Stimulated activated CD4-positive, alpha-beta T cell treated with anti-CD3 and anti-CD28 coated beads, Interleukin-1b, Interleukin-23, amount 100 ng/mL, for 4 hours (primary cell): ENCODE measurements at places on chromosomes 5 and 9.

DNA sequence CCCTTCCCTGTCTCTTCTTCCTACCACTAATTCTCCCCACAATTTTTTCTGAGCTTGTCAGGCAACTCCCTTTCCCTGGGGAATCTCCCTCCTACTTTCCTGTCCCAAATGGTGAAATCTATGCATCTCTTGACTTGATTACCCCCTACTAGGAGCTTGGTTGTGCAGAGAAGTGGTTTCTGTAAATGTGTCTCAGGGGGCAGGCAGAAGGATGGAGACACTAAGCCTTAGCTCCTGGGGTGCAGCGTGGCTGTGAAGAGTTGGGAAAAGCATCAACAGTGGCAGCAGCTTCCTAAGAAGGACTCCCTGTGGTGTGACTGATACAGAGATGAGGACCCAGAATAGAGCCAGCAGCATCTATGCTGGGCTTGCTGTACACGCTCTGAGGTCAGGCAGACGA is 62.3 kb downstream of the NRG2 start:
- no peak for DNase-seq

DNA sequence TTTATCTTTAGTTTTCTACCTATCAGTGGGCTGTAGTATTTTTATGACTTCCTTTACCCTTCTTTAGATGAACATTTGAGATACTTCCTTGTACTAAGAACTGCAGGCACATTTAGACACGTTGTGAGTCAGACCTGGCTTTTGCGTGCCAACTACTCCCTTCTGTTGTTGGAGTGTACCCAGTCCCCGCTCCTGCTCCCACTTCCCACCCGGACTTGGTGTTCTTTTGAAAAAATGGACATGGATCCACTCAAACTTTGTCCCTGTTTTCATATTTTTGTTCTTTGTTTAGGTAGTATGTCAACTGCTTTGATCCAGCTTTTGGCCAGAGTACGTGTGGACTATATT is 60.7 kb downstream of the PARP8 start:
- DNase-seq: no peak

DNA sequence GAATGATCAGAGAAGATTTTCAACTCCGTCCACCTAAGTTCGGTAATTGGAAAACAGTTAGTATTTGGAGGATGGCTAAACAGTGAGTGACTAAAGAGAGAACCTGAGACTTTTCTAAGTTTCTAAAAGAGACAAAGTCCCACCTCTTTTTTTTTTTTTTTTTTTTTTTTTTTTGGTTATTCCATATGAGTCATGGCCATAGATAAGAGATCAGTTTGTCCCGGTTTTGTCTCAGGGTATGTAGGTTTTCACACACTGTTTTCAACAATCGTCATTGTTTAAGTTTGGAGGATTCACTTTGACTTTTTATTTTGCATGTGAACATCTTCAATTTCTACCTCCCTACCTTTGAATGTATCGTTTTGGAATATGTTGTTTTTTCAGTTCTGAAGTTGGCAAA is 85.9 kb downstream of the NTRK2 start:
- no peak for DNase-seq

- DNase-seq: no peak
Measured at GRCh38 chr5:66426259-66427138, 169.7 kb upstream of the MAST4 start.

GRCh38 chr5:174097486-174098185 is 52.1 kb downstream of the NSG2 start:
- no peak for DNase-seq

GRCh38 chr9:121529237-121529987 is 29.8 kb upstream of the GGTA1 start:
- DNase-seq: no peak

DNA sequence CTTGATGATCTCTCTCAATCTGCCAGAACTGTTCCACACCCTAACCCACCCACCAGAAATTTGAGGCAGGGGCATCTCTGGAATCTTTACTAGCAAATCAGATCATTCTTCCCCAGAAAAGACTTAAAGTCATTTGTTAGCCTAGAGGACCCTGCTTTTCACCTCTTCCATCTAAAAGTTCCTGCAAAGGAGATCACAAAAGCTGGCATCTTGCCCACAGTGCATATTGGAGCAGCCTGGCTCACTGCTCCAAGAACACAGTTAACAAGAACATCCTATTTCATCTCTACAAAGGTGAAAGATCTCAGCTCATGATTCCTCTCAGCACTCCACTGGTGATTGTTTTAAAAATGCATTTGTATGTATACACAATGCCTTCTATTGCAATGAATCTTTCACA is 36.3 kb downstream of the GABRP start:
- DNase-seq: no peak

- no peak for DNase-seq
Measured at GRCh38 chr9:15200111-15200510, 106.9 kb downstream of the TTC39B start.

DNA sequence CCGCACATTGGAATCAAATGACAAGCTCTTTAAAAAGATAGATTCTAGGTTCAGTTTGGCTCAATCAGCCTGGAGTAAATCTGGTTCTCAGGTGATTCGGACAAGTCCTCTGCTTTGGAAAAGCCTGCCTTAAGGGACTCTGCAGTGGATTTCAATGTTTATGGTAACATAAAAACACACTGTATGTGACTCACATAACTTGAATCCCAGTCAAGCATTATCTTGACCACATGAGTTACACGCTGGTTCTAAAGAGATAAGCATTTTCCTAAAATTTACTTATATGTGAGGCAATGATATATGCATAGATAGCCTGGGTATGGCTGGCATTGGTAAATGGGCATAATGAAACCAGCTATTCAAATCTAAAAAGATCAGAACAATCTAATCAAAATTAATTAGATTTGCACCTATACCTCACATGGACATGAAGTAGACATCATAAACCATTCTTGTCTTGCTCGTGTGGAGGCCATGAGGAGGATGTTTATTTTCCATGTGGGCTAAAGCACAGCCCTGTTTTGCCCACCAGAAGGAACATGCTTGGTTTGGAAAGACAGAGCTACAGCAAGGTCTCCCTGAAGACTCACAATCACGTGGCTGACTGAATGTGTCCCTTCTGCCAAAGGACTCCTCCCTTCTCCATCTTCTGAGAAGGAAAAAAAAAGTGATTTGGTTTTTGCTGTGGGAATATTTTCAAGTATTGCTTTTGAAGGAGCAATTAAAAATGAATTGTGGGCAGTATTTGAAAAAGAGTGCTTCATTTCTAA is 351.7 kb downstream of the DIRAS2 start:
- no peak for DNase-seq

GRCh38 chr9:72871685-72872084 is 81.2 kb downstream of the ALDH1A1 start:
- no peak for DNase-seq

- no peak for DNase-seq
Measured at GRCh38 chr9:81661339-81661738, 28.0 kb downstream of the TLE1 start.

DNA sequence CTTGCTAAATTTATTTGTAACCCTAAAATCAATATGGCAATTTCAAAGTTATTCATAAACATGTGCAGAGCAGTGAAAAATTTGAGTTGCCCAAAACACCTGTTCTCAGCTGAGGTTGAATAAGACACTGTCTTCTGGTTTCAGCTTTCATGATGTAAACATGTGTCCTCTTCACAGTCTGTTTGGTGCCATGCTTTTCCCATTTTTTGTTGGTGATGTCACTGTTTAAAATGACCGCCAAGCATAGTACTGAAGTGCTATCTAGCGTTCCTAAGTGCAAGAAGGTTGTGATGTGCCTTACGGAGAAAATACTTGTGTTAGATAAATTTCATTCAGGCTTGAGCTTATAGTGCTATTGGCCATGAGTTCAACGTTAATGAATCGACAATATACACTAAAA is 580.8 kb downstream of the ACTL7B start:
- no peak for DNase-seq

GRCh38 chr5:2158109-2158508 is 275.4 kb upstream of the IRX4 start:
- DNase-seq: no peak

DNA sequence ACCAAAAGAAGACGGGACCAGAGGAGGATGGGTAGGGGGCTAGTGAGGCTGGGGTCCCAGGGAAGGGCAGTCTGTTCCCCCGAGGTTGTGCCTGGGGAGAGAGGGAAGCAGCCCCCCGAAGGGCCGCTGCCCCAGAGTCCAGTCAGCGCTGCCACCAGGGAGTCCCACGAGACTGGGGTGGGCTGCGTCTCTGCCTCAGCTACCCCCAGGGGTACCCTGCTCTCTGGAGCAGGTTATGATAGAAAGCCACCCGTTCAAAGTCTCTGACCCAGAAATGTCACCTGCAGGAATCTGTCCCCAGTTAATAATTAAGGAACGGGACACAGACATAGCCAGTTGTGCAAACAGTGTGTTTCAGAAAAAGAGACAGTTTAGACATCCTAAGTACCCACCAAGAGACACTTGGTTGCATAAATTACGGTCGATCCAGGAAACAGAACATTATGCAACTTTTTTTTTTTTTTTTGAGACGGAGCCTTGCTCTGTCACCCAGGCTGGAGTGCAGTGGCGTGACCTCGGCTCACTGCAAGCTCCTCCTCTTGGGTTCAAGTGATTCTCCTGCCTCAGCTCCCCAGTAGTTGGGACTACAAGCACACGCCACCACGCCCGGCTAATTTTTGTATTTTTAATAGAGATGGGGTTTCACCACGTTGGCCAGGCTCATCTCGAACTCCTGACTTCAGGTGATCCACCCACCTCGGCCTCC is 10.7 kb upstream of the AGPAT2 start:
- DNase-seq: no peak

GRCh38 chr5:15500325-15501001 is 483 bp downstream of the FBXL7 start:
- DNase-seq: no peak

DNA sequence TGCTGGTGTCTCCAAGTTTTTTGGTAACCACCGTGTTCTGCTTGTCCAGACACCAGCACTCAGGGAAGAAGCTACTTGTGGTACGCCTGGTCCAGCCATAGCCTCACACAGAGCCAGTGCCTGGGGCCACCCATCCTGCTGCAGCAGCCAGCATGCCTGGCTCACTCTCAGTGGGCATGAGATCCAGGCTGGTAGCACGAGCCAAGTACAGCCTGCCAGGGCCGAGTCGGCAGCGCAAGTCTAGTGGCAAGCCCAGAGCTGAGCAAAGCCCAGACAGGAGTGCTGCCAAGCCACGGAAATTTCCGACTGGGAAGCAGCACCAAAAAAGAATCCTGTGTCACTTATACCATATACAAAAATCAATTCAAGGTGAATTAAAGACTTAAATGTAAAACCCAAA is 36.3 kb upstream of the FBXL17 start:
- no peak for DNase-seq

- DNase-seq: no peak
Measured at GRCh38 chr5:178356431-178356872, 123.8 kb upstream of the PHYKPL start.

GRCh38 chr9:74846766-74847165 is 41.0 kb downstream of the TRPM6 start:
- DNase-seq: no peak

GRCh38 chr9:124809211-124809610 is 32.3 kb downstream of the OLFML2A start:
- DNase-seq: no peak

- DNase-seq: no peak
Measured at GRCh38 chr9:78807286-78807685, 510.4 kb downstream of the PSAT1 start.

- no peak for DNase-seq
Measured at GRCh38 chr5:142644640-142645361, 41.1 kb downstream of the FGF1 start.

DNA sequence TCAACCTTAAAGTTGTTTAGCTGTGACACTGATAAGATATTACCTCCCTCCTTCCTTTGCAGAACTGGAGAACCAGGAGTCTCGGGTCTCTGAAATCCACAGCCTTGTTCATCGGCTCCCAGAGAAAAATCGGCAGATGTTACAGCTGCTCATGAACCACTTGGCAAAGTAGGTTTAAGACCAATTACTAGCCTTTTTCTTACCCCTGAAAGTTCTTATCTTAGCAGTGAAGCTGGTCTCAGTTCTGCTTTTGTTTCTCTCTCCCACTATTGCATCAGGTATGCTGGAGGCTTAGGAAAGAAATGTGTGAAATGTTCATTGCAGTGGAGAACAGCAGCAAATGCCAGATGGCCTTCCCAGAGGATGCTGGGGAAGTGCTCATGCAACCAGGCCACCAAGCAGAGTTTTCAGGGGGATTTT is 287.4 kb downstream of the ARHGAP26 start:
- no peak for DNase-seq

DNA sequence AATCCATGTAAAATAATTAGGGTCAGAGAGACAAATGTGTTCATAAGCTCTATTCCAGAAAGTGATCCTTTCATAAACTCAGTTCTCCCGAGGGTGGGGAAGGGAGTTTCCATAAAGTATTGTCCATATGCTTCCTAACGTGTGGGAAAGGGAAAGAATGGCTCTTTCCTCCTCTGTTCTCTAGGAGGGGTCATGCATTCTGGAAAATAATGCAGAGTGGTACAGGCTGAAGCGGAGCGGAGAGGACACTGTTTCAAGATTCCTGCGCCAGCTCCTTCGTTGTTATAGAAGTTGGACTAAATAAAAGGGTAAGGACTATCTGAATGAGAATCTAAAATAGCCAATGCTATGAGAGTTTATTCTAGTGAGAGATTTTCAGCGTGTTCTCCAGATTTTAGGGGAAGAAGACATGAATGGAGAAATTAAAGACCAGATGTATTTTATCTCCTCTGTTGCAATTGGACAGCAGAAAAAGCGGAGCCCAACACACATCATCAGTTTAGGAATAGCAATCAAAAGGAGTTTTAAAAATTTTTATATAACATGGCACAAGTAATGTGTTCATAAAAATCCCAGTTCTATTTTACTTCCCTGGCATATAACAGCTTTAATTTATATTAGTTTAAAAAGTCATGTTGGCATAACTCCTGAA is 166.9 kb upstream of the MPDZ start:
- DNase-seq: no peak

DNA sequence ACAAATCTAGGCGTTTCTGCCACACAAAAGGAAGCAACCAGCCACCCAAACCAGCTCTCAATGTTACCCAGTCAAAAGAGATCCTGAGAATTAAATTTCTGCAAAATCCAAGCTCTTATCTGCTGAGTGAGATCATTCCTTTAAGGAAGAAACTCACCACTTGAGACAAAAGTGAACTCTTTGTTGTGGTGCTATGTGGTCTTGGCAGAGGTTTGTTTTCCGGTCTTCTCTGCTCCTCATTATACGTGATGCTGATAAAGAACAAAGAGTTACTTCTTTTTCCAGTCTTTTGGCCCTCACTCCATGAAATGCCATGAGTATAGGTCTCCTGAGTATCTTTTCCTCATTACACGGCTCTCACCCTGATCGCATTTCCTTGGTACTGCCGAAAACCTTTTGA is 82.1 kb downstream of the PRKACG start:
- no peak for DNase-seq

- no peak for DNase-seq
Measured at GRCh38 chr5:35058374-35058788, 10.6 kb upstream of the AGXT2 start.

DNA sequence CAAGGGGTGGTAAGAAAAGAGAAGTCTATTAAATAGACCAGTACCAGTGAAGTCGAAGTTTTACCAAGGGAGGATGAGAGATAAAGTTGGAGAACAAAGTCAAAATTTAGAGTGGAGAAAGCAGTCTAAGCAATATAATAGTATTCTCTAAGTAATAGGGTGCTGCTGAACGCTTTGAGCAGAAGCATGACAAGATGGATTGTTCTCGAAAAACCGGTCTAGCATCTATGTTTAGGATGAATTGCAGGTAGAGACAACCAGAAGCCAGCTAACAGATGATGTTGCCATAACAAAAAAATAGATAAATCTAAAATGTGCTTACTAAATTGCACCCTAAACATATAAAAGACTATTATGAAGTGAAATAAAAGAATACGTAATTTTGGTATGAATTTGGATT is 237.0 kb downstream of the PRELID2 start:
- DNase-seq: no peak

GRCh38 chr9:9523476-9524139 is 1089.2 kb downstream of the PTPRD start:
- DNase-seq: no peak
